Mesothelial cell of epicardium (in vitro differentiated cells): ENCODE measurements at places on chromosomes 13 and 19.

DNA sequence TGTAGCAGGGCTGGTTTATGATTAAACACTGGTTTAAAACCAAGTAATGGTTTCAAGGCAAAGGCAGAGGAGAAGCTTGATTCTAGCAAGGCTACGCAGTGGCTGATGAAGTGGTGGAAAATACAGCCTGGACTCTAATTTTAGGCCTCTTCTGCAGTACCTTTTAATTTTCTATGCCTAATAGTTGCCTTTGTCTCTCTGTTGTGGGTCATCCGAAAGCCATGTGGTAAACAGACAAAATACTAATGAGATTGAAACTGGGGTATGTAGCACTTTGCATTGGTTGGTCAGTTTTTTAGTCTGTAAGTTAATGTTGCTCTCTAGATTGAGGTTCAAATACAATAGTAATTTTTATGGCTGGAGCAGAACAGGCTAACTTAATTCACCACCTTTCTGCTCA lies 3.3 kb downstream of the LMO7 start:
- no peak for DNase-seq

DNA sequence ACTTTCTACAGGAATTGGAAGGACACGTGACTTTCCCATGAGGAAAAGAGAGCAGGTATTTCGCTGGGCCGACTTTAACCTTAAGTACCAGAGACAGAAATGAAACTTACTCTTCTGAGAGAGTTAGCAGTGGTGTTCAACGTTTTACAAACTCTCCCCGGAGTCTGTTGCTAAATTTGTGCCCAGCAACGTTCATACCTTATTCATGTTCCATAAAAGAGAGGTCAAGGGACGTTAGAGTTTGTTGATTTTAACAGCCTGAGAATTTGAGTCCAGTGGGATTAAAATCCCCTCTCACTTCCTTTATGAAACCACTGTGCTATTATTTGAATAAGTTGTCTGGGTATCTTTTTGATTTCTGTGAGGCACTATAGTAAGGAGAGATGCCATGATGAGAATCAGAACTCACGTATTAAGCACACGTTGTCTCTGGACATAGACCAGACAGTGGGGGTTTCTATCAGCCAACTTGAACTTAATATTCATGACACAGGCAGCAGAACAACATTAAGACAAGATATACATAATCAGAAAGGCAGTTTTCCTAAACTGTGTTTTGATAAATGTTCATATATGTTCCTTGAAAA lies 33.4 kb downstream of the SPRY2 start:
- no peak for DNase-seq

GRCh38 chr13:111629457-111629856 lies 309.0 kb downstream of the TEX29 start:
- no peak for DNase-seq

DNA sequence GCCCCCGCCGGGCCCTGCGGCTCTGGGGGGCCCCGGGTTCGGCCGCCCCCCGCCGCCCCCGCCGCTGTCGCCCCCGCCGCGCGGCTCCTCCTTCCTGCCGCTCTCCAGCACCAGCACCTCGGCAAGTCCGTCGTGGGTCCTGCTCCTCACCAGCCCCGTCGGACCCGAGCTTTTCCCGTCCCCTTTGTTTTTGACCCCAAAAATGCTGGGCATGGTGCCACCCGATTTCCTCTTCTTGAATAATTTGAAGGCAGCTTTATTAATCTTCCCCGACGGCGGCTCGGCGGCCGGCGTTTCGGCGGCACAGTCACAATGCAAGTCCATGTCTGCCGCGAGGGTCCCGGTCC lies 945 bp downstream of the AMER2 start:
- DNase-seq, result no peak

- DNase-seq, result no peak
Measured at GRCh38 chr19:5519076-5519475, 48.7 kb downstream of the TINCR start.

DNA sequence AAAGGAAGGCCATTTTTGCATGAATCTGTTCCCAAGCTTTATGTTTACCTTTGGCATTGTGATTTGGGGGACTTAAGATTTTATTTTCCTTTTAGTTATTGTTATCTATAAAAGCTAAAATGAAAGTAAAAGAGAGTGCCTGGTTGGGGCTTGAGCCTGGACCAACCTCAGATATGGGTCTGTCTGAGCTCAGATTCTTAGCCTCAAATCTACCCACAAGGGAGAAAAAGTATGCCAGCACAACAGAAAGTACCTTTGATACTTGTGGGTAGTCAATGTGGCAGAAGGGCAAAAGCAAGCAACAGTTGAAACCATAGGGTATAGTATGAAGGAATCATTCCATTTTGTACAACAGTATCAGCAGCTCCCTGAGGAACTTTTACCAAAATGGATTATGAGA lies 26.6 kb upstream of the KBTBD6 start:
- no peak for DNase-seq

DNA sequence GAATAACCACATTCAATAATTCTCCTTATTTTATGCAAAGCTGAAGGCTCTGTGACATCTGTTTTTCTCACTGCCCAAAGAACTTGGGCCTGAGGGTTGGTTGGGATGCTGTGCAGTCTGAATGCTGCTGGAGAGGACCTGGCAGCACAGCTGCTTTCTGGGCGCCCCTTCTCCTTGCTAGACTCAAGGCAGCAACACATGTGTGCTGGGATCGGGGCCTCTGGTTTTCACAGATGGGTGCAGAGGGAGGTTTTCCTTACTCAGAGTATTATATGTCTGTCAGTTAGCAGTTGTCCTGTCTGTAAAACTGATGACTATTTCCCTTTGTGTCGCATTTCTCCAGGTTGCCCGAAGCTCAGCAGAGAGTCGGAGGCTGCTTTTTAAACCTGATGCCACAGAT lies 53.2 kb upstream of the TEX29 start:
- DNase-seq, result no peak

DNA sequence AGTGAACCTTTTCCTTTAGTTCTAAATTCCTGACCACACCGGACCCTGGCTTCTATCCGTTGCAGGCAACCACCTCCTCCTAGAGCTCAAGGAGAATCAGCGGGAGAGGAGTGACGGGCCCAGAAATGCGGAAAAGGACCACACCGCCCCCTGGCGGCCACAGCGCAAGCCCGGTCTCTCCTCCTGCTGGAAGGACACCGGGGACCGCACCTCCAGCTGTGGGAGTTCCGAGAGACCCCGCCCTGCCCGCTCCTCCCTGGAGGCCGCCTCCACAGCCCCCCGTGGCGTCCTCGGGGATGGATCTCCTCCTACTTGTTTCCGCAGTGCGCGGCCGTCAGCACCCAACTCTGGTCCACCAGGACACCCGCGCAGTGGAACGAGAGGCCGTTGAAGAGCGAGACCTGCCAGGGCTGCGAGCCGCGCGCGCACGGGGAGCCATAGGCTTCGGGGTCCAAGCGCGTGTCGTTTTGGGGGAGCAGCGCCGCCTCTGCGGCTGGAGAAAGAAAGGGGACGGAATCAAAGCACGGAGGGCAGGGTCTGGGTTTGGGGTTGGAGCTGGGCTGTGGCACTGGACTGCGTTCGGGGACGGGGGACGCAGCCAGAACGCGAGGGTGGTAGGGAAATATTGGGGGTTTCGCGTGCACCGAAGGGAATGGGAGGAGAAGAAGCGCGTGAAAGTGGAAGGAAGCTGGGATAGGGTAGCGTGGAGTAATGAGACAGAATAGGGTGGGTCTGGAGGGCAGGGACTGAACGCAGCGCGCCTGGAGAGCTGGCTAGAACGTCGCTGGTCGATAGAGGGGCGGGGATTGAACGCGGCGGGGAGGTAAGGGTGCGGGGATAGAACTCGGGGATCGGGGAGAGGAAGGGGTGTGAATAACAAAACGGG lies 2.5 kb downstream of the KLK10 start:
- no peak for DNase-seq

DNA sequence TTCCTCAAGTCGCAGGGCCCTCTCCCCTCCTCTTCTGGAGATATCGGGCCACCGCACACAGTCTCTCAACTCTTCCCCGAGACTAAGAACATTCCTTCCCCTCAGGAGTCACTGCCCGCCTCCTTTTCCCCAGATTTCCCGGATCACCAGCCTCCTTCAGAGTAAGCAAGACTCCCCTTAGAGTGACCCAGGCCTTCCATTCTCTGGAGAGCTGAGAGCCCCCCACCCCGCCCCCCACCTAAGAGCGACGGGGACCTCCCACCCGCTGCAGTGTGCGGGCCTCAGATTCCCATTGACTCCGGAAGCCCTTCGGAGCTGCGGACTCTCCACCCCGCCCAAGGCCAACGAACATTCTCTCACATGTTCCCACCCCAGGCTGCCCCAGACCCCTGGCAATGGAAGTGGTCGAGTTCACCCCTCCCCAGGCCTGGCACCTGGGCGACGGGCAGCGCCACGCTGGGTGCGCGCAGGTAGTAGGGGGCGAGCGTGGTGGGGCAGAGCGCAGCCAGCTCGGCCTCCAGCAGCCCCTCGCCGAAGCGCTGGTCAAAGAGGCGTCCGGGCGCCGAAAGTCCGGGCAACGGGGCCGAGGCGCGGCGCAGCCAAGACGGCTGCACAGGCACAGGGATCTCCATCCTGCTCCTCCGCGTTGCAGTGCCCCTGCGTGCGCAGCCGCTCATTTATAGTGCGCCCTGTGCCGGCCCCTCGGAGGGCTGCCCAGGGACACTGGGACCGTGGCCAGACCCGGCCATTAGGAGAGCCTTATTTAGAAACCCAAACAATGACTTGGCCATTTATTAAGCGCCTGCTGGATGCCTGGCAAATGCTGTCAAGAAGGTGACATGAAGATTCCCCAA lies at the start of gene HSPB6:
TSS of gene HSPB6 (minus strand) at position 653 of the 854 bp plus-strand sequence. CDS start at position 632, 21 bp downstream.
- DNase-seq, result peak; percentile 55

GRCh38 chr13:84296401-84296800 lies 414.1 kb upstream of the SLITRK1 start:
- DNase-seq, result no peak

DNA sequence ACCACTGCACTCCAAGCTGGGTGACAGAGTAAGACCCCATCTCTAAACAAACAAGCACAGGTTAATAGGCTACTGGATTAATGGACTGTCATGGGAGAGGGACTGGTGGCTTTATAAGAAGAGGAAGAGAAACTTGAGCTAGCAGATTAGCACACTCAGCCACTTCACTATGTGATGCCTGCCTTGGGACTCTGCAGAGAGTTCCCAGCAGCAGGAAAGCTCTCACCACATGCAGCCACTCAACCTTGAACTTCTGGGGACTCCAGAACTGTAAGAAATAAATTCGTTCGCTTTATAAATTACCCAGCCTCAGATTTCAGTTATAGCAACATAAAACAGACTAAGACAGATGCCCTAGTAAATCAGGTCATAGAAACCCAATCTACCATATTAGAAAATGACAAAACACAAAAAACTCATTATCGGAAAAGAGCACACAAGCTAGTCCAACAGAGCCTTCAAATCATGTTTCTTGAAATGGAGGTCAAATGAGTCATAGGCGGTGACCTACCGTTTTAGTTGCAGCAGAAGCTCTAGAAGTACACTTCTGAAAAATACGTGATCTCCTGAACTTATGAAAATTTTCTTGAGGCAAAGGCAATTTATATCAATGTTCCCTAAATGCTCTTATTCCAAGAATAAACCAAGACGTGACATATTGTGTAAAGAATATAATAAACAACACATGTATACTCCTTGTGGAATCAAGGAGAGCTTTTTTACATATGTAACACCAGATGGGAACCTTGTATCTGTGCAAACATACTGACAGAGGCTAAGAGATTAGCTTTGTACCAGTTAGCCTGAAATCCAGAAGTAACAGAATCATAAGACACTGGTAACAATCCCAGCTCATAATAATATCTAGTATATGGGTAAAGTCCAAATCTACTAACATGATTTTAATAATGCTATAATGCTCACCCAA lies 340.9 kb upstream of the SGCG start:
- DNase-seq, result no peak

- DNase-seq, result no peak
Measured at GRCh38 chr19:13190781-13191540, 40.8 kb downstream of the IER2 start.

- DNase-seq, result no peak
Measured at GRCh38 chr19:51820831-51821446, 26.0 kb downstream of the FPR3 start.

- DNase-seq, result no peak
Measured at GRCh38 chr13:39585219-39585618, 17.8 kb downstream of the LHFPL6 start.

DNA sequence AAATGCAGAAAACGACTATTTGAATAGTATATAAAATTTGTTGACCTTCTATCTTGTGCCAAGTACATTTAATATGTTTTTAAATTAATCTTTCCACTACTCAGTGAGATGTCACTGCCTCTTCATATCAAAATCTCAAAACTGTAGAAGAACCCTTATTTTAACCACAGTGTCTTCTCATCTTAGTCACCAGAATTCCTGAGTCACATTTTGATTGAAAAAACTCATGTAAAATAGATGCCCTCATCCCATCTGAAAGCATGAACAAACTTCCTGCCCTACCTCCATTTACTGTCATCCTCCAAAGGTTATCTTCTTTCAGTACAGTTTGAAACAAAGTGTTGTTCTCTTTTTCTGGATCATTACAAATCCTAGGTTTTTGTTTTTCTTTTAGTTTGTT lies 1215.4 kb downstream of the PCDH9 start:
- no peak for DNase-seq

DNA sequence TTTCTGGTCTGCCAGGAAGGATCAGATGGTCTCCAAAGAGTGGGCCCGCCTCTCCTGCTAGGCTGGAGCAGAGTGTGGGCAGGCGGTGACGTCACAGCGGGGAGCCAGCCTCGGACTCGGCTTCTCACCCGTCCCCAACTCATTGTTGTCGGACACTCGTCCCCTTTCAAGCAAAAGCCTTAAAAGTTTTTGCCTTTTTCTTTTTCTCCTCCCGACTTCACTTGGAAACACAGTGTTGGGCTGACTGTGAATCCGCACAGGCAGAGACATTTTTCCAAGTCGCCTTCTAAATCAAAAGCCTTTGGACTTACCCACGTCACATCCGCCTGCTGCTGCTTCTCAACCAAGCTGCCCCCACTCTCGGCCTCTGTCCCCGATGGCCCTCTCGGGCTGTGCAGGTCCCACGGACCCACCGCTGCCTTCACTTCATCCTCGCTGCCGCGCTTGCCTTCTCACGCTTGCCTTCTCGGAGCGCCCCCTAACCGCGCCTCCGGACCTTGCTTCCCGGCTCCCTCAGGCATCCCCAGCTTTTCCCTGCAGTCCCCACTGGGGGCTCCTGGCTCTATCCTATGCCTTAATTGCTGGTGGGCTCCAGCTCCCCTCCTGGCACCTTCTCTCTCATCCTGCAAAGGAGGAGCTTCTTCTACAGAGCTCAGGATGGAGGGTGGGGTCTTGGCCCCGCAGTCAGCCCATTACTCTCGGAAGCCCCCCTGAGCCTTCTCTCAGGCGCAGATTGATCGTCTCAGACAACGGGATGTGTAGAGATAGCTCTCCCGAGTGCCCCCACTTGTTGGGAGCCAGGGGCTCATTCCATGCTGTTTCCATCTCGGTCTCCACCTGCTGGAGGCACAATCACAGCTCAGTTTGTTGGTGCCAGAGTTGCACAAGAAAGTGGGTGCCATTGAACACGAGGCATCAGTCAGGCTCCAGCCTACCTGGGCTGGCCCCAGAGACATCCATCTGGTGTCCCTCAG lies 3.9 kb upstream of the ZNF135 start:
- DNase-seq, result no peak

- DNase-seq, result no peak
Measured at GRCh38 chr13:49540552-49540951, 44.8 kb downstream of the PHF11 start.
